Endothelial cell of umbilical vein (primary cell): ENCODE measurements at places on chromosomes 3 and 15.

- DNase-seq: no peak
These were observed 234.7 kb upstream of the ZPLD1 start for GRCh38 chr3:102200126-102200525.

DNA sequence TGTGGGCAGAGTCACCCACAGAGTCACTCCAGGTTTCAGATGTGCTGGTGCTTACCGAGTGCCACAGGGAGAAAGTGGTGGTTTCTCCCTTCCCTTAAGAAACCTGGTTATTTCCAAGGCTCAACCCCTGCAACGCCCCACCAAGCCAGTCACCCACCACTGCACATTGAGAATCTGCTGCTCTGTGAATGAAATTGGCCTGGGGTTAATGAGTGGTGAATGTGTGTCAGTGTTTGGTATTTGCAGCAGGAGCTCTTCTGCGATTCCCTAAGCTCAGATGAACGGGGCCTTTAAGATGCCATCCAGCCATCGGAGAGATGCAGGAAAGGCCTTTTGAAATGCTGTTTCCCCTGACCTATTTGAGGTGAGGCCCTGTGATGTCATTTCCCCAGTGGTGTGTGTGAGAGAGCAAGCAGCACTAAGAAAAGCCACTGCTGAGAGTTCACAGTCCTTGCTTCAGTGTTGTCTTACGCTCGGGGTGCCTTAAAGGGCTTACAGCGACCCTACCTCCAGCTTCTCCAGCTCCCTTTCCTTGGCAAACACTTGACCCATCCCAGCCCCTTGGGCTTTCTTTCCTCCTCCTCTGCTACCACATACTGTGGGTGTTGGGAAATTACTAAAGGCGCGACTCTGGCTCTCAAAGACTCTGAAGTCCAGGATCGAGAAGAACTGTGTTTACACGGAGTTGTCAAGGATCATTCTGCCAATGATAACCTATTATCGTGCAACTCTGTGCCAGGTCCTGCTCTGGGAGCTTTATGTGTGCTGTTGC, 68.9 kb downstream of the SMAD3 start:
- DNase-seq: peak; percentile 88

DNA sequence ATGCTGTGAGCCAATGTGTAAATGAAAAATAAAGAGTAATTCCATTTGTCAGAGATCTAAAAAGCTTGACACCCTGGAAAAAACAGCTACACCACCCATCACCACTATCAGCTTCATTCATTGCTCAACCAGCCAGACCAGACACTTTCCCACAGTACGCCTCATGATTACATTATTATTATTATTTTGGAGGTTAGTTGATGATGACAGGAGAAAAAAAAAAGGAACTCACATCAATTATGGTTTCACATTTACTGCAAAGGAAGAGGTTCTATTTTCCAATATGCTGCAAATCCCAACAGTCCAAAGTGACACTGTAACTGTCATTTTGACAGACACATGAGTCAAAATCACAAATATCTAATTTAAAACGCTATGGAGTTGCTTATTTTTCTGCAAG, 134.7 kb upstream of the TSC22D2 start:
- no peak for DNase-seq

GRCh38 chr3:146308682-146309081, 57.8 kb upstream of the PLSCR4 start:
- peak; percentile 99 for DNase-seq

DNA sequence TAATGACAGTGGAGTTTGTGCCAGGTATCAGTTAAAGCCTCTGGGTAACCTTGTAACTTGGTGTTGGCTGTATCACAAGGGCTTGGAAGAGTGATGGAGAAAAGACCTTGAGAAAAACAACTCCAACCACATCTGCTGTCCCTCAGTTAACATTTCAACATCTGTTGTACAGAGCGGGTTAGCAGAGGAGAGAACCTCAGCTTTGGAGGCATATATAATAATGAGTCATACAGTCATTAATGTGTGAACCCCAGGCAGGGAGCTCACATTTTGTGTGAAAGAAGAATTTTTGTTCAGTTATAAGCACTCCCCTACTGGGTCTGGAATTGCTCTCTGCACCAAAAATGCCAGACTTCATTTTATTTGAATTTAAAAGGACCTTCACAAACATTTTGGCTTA, 439.5 kb downstream of the PDCD6IP start:
- DNase-seq: no peak

GRCh38 chr15:25734680-25735355, 128.3 kb downstream of the ATP10A start:
- no peak for DNase-seq

DNA sequence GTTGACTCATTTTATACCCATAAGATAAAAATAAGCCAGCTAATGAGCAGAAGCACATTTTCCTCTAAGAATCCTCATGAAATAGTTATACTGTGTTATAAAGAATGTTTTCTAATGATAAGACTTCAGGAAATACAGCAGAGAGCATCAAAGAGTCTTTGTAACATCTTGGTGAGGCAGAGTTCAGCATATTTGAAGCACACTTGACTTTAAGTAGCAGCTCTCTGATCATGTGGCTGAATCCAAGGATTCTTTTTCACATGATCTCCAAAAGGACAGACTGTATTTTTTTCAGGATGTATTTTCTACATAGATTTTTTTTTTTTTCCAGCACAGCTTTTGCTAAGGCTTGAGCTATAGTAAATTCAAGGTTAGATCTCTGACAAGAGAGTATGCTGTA, 195.1 kb downstream of the SI start:
- DNase-seq: no peak

- no peak for DNase-seq
These were observed 36.8 kb upstream of the CCDC50 start for GRCh38 chr3:191292243-191293015.
